ENCODE measurements at places on chromosomes 16 and 17.
A peak's percentile ranks its signal among the peaks of the same experiment; 100 is the strongest.

DNA sequence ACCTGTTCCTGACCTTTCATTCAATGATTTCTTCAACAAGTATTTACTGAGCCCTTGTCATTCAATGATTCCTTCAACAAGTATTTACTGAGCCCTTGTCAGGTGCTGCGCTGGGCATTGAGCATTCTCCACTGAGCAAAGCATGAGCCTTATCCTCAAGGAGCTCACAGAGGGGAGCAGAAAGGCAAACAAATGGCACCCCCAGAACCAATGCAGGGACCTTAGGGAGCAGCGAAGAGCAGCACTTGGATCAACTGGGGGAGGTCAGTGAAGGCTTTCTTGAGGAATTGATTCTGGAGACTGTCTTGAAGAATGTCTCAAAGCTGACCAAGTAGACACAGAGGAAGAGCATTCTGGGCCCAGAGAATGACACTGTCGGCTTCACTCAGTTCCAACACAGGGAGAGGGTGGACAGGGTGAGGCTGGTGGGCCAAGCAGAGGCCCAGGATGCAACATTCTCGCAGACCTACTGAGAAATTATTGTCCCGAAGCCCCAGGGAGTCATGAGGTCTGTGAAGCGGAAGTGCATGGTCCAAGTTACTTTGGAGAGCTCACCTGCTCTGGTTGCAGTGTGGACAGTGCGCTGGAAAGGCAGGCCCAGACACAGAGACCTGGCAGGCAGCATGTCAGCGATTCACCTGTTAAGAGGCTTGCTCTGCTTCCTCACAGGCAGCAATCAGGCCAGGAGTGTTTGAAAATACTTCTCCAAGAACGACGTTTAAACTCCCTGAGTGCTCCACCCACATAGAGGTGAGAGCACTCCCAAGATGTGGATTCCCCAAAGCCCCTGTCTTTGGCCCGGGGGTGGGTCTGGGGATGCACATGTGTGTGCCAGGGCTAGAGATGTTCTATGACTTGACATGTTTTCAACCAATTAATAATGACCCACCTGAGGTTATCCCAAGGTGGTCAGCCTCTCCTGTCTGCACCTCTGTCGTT, 3.2 kb upstream of the MPO start:
- no peak for DNase-seq

DNA sequence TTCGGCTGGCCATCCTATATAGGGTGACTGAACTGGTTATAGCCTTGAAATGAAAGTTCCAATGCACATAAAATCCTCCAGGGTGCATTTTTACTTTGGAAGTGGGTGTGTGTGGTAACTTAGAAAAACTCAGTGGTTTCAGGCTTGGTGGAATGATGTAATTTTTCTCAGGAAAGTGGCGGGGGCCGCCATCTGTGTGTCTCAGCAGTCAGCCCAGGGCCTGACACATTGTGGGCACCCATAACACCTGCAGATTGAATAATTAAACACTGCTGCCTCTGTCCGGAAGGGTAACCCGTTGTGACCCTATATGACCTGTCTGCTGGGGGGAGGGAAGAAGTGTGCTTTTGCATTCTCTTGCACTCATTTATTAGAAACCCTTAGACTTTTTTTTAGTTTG, 2.2 kb upstream of the PDP2 start:
- DNase-seq: peak; percentile 39

DNA sequence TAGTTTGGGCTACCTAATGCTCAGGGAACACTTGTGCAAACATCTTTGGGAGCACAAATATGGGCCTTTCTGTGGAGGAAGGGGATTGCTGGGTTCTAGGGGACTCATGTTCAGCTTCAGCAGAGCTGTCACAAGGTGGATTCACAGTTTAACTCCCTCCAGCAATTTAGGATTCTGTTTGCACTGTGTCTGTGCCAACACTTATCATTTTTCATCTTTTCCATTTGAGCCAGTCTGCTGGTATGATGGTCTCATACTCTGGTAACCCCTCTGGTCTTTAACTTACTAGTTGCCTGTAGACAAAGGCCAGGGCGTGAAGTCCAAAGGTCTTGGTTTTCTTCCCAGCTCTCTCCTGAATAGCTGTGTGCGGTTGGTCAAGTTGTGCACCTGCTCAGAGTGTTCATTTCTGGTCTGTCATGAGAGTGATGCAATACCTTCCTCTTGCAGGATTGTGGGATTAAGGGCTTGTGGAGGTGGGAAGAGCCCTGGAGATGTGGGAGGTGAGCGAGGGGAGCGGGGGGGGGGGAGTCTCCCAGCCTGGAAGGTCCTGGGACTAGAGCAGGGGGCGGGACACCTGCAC, 152.6 kb downstream of the CMIP start:
- no peak for DNase-seq

- DNase-seq: no peak
These were observed 15.8 kb upstream of the UQCRC2 start for GRCh38 chr16:21937336-21937829.

- DNase-seq: no peak
These were observed 12.2 kb downstream of the MLLT6 start for GRCh38 chr17:38717139-38717745.

DNA sequence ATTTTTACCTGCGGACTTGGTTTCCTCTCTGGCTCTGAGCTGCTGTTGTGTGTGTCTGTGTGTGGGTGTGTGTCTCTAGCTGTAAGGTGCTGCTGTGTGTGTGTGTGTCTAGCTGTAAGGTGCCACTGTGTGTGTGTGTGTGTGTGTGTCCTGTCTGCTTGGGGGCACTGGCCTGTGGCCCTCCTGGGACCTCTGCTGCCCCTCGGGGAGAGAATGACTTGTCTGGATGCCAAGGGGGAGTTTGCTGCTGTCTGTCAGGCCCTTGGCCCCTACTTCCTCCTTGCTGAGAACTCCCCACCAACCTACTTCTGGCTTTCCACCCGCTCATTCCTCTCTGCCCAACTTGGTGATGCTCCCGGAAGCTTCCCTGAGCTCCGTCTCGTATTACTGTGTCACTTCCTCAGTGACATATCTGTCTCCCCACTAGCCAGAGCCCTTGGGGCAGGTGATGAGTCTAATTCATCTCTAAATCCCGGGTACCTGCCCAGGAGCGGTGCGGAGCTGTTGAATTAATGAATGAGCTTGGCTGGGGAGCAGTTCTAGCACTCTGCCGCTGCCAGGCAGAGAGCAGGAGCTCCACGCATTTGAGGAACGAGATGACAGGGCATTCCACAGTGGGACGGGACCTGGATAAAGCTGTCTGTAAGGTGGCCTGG, 3.5 kb upstream of the LASP1NB start:
- DNase-seq: no peak

DNA sequence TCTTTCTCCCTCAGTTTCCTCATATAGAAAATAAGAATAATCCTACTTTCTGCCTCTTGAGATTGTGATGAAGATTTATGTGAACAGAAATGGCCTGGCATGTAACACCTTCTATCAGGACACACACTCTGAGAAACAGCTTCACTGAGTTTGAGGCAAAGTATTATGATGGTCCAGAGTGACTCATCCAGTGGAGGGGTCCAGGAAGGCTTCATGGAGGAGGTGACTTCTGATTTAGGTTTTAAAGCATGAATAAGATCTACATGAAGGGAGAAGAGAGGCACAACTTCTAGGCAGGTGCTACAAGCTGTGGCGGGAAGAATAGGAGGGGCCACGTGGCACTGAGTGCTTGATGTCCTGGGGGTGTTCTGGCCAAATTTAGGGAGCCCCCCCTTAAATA, 124.4 kb upstream of the SDK2 start:
- no peak for DNase-seq

- no peak for DNase-seq
These were observed 39.0 kb upstream of the KDM8 start for GRCh38 chr16:27164352-27164751.

DNA sequence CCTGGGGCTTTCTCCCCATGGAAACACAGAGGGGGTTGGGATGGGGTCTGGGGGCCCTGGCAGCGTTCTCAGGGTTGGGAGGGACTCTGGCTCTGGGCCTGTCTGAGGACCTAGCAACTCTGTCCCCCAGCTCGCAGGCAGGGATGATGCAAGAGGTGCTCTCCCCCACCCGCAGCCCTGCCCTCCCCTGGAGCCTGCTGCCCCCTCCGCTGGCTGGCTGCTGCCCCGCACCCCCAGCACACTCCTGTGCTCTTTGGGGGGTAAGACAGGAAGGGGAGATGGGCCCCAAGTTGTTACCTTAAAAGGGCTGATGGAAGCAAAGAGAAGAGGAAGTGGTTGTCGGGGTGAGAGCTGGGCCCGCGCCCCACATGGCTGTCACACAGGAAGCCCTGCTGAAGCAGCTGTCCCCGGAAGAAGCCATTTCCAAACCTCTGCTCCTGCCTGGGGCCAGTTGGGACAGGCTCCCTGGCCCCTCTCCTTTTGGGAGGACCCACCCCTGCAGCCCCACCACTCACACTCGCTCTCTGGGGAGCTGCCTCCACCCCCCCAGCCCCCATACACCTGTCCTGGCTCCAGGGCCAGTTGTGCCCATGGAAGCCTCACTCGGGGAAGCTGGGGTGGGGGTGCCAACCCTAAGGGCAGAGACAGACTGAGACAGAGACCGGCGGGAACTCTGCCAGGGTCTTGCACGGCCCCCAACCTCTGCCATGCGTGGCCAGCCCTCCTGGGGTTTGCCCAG, 2.5 kb downstream of the CORO1A start:
- DNase-seq: no peak

GRCh38 chr17:15944759-15945526, at the start of gene ADORA2B:
Gene ADORA2B (plus strand): TSS chr17:15945130. CDS start chr17:15945249, 119 bp downstream.
- DNase-seq: peak; percentile 77

- no peak for DNase-seq
These were observed 234.1 kb upstream of the IRX5 start for GRCh38 chr16:54696522-54696921.

DNA sequence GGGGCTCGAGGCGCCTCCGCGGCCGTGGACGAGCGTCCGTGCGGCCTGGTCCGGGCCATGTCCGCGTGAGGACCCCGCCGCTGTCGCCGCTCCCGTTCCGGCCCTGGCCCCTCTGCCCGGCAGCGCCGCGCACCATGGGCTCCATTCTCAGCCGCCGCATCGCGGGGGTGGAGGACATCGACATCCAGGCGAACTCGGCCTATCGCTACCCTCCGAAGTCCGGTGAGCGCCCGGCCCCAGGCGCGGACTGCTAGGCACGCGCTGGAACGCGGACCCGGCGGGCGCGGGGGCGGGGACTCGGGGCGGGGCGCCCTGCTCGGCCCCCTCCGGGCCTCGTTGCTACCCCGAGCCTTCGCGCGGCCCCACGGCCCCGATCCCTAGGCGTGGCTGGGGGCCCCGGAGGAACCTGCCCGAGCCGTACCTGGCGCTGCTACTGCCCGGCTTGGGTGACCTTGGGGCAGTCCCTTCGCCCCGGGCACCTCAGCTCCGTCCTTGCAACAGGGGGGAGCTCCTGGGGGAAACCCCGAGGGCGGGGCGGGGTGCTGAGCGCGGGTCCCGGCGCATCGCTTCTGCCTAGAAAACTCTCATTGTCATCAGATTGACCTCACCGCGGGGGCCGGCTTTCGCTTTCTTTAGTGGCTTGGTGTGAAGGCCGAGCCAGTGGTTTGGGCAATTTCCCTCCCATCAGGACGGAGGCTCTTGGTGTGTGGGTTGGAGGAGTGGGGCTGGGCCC, 367 bp downstream of the MGRN1 start:
- DNase-seq: peak; percentile 74

GRCh38 chr16:75377729-75378386, 55.4 kb downstream of the CFDP1 start:
- peak; percentile 98 for DNase-seq

DNA sequence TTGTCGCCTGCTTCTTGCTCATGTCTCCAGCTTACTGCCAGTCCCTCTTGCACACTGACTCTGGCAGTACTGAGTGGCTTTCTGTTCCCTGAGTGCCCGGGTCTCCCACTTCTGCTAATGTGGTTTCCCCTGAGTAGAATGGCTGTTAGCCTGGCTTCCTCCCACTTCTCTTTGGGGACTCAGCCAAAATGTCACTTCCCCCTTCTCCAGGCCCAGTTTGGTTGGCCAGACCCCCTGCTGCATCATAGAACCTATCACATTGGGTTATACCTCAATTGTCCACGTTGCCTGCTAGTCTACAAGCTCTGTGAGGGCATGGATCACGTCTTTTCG, 304.4 kb downstream of the HS3ST3B1 start:
- DNase-seq: no peak

- DNase-seq: peak; percentile 80
These were observed at the start of gene TNFRSF12A for GRCh38 chr16:3020247-3020603. Gene TNFRSF12A (plus strand): TSS chr16:3020368. CDS start chr16:3020398, 30 bp downstream.

GRCh38 chr16:10441726-10442125, 55.9 kb downstream of the ATF7IP2 start:
- no peak for DNase-seq

GRCh38 chr16:58515125-58515870, at the start of gene SETD6:
Gene SETD6 (plus strand): TSS chr16:58515517. CDS start chr16:58515538, 21 bp downstream.
- DNase-seq: peak; percentile 89

DNA sequence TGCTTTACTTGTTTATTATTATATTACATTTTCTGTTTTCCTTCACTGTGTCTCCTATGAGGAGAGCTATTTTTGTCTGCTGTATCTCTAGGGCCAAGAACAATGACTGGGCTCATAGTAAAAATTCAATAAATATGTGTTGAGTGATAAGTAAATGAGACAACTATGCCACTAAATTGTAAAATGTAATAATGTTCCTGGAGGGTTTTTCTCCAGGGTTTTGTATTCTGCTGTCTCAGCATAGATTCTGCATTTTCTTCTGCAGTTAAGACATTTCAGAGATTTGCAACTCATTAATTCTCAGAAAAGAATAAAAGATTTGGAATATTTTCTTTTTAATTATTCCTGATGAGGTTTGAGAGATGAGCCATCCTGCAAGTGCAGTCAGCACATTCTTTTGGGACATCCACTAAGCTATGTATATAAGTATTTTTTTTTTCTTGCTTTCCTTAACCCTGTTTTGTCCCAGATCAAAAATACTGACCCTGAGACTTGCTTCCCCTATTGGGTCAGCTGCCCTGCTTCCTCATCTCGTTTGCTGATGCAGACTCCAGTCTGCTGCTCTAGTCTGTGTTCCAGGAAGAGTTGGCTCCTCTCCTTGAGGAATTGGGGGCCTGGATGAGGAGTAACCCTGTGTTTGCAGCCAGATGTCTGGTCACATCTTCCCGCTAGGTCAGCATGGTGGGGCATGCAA, 122.9 kb downstream of the ABCA8 start:
- no peak for DNase-seq

DNA sequence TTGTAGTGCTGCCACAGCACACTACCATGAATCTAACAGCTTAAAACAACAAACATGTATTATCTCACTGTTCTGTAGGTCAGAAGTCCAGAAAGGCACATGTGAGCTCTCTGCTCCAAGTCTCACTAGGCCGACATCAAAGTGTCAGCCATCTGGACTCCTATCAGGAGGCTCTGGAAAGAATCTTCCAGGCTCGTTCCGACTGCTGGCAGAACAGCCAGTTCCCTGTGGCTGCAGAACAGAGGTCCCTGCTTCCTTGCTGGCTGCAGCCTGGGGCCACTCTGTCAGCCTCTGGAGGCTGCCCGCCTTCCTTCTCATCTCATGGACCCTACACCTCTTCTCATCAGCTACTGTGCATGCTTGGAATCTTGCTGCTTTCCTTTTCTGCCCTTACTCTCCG, 168.9 kb downstream of the CBLN1 start:
- DNase-seq: no peak

GRCh38 chr16:81711657-81712319, 67.3 kb upstream of the PLCG2 start:
- DNase-seq: peak; percentile 98

Measured in astrocyte of the spinal cord (primary cell).